ENCODE measurements at places on chromosomes 12 and 14.
A peak's percentile ranks its signal among the peaks of the same experiment; 100 is the strongest.

- no peak for DNase-seq
These were observed 103.7 kb downstream of the BCL11B start for GRCh38 chr14:99168330-99168729.

GRCh38 chr12:32897281-32897610 lies 669 bp upstream of the PKP2 start:
- no peak for DNase-seq

- DNase-seq = no peak
These were observed 8.6 kb downstream of the SETD1B start for GRCh38 chr12:121812320-121812871.

DNA sequence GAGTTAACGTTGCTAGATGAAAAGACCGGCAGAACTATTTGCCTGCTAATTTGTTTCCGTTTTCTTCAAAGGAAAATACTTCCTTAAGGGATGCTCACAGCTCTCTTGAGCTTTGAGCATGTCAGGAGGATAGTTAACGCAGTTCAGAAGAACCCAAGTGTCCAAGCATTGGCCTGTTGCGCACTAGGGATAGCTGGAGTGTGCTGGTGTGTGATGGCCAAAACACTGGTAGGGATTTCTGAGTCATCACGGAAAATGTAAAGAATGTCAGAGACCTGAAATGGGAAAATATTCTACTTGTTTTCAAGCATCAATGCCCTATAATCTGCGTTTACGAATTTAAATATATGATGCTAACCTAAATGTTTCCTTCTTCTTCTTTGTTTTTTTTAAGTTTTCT lies 97.8 kb downstream of the VRK1 start:
- no peak for DNase-seq

DNA sequence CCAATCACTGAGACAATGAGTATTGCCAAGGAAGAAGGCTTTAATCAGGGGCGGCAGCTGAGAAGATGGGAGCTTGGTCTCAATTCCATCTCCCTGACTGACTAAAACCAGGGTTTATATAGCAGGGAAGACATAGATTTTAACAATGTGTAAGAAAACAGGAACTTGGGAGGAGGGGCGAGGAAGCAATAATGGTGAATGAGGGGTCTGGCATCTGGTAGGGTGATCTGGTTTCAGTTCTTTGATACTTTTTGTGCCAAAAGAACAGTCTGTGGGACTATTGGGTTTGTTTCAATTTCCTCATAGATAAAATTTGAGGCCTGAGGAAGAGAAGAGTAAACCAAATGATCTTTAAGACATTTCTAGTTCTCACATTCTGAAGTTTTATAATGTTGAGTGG lies 49.2 kb downstream of the FUT8 start:
- peak; percentile 16 for DNase-seq

GRCh38 chr12:28908646-28909045 lies 240.4 kb upstream of the FAR2 start:
- DNase-seq = no peak

- DNase-seq = peak; percentile 81
These were observed 18.3 kb upstream of the ATP2A2 start for GRCh38 chr12:110262442-110263388.

- no peak for DNase-seq
These were observed 4.4 kb downstream of the AVIL start for GRCh38 chr12:57813971-57814772.

DNA sequence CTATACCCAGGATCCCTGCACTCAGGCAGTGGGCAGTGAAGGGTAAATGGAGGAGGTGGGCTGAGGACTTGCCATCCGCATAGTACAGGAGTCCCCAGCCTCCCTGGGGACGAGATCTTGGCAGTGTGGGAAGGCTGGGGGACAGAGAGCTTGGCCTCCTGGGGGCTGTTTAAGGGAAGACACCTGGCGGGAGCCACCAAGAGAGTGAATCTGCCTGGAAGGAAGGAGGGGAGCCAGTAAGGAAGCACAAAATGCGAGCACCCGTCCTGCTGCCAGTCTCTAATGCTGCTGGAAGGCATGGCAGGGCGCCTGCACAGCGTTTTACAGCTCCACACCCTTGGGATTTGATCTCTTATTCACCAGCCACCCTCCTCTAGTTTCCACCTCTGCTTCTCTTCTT lies 7.4 kb upstream of the KRT2 start:
- DNase-seq = no peak

GRCh38 chr12:124097701-124098100 lies 124.7 kb downstream of the ZNF664 start:
- DNase-seq = no peak

- no peak for DNase-seq
These were observed 106.4 kb downstream of the PIWIL1 start for GRCh38 chr12:130444061-130444460.

DNA sequence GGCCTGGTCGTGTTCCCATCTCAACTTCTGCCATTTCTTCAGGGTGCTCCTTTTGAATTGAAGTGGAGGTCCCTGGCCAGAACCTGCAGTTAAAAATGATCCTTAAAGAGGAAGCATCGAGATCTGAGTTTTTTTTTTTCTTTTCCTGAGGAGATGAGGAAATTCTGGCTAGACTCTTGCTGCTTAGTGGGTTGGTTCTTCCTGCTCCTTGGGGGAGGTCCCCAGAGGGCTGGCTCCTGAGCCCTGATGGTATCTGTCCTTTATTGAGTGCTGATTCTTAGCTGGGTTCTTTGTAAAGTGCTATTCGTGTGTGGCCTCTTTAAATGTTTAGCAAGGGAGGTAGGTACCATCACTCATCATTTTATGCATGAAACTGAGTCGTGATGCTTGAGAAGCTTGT lies 11.7 kb downstream of the PELI2 start:
- no peak for DNase-seq

DNA sequence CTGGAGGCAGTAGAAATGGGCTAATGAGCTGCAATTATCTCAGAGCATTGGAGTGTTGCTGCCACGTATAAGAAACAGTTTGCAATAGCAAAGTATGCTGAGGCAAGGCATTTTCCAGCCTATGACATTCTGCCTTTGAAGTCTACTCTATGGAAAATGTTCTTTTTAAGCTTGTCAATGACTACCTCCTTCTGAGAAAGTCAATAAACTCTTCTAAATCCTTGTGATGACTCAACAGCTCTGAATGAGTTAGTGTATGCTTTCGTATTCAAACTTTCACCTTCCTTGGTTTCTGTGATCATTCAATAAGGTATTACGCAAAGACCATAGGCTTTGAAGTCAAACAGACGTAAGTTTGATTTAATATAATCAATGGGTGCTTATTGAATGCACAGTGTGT lies 111.2 kb downstream of the CAPZA3 start:
- no peak for DNase-seq

DNA sequence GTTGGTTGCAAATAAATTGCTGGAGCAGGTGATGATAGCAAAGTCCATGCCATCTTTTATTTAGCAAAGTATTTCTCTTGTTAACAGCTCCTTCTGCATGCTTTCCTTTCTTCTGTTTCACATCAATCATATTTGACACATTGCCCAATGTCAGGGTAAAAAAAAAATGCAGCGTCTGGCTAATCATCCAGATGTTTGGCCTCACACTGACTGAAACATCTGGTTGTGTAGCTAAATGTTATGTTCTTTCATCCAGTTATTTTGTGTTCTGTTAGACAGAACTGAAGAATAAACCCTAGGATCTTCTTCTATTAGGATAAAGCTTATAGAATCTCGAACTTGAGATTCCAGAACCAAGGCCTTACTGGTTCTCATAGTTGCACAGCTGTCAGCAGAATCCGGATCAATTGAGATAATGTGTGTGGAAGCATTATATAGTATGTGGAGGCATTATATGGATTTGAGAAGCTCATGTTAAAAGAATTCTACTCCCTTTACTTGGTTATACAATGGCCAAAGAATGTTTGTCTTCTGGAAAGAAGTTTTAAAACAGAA lies 859.2 kb downstream of the DIO2 start:
- no peak for DNase-seq

GRCh38 chr12:93583627-93584392 lies 11.3 kb downstream of the SOCS2 start:
- no peak for DNase-seq

DNA sequence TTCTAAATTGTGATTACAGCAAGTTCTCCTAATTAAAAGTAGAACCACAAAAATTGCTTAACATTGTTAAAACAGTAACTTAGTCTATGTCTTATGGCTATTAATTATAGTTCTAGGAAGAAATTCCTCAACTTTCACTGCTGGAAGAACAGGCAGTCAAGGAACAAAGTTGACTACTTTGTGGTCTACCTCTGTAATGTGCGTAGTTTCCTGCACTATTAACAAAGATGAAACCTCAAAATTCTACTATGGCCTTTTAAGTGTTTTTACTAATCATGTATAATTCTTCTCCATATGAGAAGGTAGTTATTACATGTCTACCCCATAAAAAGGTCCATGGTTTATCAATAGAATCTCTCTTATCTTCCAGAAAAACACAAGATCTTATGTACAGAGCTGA lies 7.6 kb downstream of the RASSF9 start:
- no peak for DNase-seq

DNA sequence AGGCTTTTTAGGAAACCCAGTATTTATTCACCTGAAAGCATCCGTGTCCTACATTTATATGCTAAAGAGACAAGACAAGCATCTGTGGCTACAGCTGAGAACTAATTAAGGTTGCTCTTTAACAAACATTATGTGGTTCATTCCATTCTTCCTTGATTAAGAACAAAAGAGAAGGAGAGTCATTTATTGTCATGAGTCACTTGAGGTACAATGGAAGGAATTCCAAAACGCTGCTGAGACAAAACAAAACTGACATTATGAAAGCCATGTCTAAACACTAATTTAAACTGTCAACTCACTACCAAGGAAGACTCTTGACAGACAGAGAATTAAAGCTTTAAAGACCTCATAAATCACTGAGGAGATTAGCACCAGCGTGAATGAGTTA lies 214.4 kb downstream of the BMP4 start:
- DNase-seq = no peak

- no peak for DNase-seq
These were observed 292.3 kb downstream of the TMEM117 start for GRCh38 chr12:44127966-44128710.

DNA sequence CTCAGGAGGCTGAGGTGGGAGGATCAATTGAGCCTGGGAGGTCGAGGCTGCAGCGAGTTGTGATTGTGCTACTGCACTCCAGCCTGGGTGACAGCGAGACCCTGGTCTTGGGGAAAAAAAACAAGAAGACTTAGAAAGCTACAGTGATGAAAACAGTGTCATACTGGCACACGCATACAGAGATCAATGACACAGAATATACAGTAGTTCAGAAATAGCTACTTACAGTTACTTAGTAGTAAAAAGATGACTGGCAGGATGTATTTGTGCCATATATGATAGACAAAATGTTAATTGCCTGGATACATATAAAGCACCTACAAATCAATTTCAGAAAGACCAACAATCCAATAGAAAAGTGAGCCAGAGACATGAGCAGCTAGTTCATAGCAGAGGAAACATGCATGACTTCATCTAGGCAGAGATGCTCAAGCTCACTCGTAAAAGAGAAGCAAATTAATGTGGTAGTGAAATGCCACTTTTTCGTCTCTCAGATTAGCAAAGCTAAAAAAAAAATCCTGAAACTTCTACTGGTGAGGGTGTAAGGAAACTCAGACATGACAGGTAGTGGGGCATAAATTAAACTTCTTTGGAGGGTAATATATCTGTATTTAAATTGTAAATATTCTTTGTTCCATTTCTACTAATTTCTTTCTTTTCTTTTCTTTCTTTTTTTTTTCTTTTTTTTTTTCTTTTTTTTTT lies 2.5 kb upstream of the ALDH2 start:
- no peak for DNase-seq

DNA sequence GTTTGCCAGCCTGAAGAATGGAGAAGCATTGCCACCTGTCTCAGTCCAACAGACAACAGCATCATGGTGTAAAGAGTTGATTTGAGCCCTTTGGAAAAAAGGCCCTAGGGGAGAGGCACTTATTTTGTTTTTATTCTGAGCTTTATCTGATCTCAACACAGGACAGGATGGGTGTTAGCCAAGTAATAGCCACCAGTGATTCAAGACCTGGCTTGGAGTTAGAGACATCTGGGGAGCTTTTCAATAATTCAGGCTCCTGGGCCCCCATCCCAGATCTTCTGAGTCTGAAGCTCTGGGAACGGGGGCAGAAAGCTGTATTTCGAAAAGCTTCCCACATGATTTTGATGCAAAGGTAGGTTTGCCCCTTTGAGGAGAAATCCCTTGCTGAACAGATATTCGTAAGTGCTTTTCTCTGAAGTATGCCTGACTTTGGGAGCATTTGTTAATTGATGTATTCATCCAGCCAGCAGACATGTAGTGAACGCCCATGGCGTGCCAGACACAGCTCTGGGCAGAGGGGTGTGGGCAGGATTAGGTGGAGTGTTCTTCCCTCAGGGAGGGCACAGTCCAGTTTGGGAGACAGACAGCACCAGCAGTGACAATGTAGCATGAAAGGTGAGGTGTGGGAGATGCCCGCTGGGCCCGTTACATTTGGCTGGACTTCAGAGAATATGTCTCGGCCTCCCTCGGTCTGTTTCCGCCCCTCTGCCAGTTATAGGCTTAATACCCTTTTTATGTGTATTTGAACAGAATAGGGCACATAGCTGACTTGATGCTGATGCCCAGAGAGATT lies 72.5 kb downstream of the TSPAN9 start:
- DNase-seq = no peak

DNA sequence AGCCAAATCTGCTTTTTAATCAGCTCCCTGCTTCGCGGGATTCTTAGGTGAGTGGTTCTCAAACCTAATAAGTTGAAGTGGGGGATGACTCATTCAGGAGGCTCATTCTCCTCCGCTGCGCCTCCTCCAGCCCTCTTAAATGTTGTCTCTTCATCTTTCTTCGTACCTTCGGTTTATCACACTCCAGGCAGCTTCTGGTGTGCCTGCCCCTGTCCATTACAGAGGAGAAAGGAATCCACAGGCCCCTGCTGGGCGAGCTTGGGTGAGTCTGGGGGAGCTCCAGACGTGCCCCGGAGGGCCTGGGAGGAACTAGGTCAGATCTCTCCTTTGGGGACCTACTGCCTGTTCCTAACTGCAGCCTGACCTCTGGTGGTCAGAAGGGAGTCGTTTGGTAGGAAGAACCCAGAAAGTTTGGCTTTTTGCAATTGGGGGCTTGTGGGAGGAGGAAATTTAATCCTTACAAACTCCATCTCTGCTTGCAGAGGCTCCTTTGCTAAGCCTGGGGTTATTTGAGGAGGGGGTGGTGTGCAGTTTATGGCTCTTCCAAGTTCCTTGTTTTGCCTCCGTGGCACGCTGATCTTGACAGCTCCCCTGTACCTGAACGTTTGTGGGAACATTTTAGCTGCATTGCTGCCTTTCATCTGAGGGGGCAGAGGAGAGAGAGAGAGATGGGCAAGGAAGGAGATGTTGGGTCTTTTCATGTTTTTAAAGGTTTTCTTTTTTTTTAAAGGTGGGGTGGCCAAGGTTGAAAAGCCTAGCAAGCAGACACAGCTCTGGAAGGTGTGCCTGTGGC lies 84.1 kb upstream of the GNG2 start:
- peak; percentile 35 for DNase-seq

- DNase-seq = no peak
These were observed 292.3 kb upstream of the E2F7 start for GRCh38 chr12:77357655-77358054.

DNA sequence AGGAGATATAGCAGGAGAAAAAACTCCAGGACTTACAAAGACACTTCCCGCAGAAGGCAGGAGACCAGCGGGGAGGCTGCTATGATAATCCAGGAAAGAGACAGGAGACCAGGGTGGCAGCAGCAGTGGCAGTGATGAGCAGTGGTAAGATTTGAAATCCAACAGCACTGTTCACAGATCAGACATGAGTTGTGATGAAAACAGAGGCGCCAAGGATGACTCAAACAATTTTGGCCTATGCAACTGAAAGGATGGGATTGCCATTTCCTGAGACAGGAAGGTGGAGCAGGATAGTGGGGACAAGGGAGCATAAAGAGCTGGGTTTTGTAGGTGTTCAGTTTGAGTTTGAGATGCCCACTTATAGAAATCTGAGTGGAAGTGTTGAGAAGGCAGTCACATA lies 108.6 kb upstream of the DYRK2 start:
- DNase-seq = no peak

All from fibroblast of skin of left quadriceps (primary cell).